ENCODE measurements at places on chromosomes 1 and 21. TPM values are rescaled to one million over a fixed set of nuclear protein-coding genes. Genes with fewer than 3 reads are reported as not detected.

DNA sequence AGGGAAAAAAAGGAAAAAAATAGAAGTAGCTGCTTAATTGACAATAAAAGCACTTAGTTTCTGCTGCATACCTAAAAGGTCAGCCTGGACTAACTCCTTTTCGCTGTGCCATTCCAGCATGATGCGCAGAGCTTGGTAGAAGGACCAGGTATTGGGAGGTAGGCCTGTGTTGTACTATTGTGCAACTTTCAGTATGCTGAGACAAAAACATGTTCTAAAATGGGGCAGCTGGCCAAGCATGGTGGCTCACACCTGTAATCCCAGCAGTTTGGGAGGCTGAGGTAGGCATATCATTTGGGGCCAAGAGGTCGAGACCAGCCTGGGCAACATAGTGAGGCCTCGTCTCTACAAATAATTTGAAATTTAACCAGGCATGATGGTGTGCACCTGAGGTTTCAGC lies 15.0 kb upstream of the SCCPDH start:
- H3K27ac ChIP-seq: no peak overlapping the region
- no peaks in the 10 kb centered on the region for H3K4me1 ChIP-seq
- no peaks in the 10 kb centered on the region for H3K36me3 ChIP-seq
- H3K27me3 ChIP-seq: peaks cover 2% of the 10 kb centered on the region
- no peak for DNase-seq

ADAMTS5 gene
- 2.8 TPM for polyA plus RNA-seq

DNA sequence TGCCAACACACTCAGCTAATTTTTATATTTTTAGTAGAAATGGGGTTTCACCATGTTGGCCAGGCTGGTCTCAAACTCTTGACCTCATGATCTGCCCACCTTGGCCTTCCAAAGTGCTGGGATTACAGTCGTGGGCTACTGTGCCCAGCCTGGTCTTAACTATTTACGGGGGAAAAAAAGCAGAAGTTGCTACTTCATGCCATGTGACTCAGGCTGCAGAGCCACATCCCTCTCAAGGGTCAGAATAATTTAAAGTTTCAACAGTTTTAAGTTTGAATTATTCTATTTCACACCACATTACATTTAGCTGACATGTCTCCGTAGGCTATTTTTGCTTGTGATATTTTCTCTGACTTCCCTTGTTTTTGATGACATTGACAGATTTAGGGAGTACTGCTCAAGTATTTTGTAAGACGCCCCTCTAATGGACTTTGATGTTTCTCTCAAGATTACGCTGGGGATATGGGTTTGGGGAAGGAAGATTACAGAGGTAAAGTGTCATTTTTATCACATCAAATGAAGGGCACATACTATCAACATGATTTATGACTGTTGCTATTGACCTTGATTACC lies 14.6 kb upstream of the AGBL4 start:
- DNase-seq: no peak
- no peak overlapping the region for H3K4me3 ChIP-seq
- no peaks in the 10 kb centered on the region for H3K27me3 ChIP-seq
- no peak overlapping the region for H3K27ac ChIP-seq
- no peaks in the 10 kb centered on the region for H3K36me3 ChIP-seq
- no peaks in the 10 kb centered on the region for H3K4me1 ChIP-seq

DNA sequence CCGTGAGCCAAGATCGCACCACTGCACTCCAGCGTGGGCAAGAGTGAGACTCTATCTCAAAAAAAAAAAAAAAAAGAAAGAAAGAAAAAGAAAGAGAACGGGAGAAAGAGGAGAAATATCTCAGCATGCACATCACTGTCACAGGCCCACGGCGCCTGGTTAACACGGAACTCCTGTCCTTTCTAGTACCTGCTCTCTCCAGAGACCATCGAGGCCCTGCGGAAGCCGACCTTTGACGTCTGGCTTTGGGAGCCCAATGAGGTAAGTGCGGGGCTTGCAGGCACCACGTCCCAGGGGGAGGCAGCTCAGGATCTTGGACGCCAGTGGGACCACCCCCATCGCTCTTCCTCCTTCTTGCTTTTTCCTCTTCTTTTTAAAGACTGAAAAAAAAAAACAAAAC lies 100.4 kb downstream of the PDE9A start:
- no peak overlapping the region for H3K4me3 ChIP-seq
- no peaks in the 10 kb centered on the region for H3K36me3 ChIP-seq

GRCh38 chr1:214330715-214331114 lies 49.8 kb downstream of the SMYD2 start:
- H3K36me3 ChIP-seq: peaks cover 7% of the 10 kb centered on the region
- no peak overlapping the region for H3K4me3 ChIP-seq
- no peak for DNase-seq
- peaks cover 4% of the 10 kb centered on the region for H3K4me1 ChIP-seq

DNA sequence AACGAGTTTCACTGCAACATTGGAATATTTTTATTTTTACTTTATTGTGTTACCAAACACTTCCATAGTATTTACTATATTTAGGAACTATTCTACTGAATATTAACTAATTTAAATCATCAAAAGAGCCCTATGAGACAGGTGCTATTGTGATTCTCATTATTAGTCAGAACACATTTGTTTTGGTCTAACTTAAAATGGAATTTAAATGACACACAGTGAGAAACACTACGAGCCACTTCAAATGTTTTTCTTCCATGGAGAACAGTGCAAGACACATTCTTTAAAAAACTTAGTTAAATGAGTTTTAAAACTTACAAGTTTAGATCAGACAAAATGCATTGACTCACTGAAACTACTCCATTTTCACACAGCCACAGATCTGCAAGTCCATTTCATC lies 6.6 kb upstream of the TRAF3IP3 start:
- H3K27me3 ChIP-seq: no peaks in the 10 kb centered on the region
- no peak overlapping the region for H3K4me3 ChIP-seq
- no peaks in the 10 kb centered on the region for H3K4me1 ChIP-seq

UBE2Q1 gene
- polyA plus RNA-seq: 18.1 TPM

DNA sequence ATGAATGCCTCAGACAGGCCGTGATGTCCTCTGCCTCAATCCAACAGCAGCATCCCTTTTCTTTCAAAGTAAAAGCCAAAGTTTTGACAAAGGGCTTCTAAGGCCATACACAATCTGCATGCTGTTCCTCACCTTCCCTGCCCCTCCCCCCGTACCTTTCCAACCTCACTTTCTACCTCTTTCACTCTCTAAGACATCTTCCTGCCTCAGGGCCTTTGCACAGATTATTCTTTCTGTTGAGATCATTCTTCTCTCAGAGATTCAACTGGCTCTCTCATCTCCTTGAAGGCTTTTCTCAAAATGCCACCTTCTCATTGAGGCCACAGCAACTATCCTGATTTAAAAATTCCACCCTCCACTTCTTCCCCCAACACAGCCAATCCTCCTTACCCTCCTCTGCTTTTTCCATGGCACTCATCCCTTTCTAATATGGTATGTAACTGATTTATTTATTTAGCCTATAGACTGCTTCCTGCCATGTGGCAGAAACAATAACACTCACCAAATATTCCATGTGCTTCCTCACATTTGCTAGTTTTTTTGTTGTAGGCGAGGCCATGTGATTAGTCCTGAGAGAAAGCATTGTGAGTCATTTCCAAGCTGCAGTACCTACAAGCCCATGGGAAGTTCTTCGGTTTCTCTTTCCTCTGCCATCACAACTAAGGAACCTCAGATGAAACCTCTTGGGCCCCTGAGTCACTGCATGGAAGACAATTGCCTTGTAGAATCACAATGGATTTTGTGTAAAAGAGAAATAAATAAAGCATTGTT lies 58.7 kb upstream of the GADD45A start:
- no peaks in the 10 kb centered on the region for H3K27me3 ChIP-seq
- H3K4me3 ChIP-seq: no peak overlapping the region
- no peak overlapping the region for H3K27ac ChIP-seq

- no peaks in the 10 kb centered on the region for H3K36me3 ChIP-seq
- H3K4me1 ChIP-seq: no peaks in the 10 kb centered on the region
- H3K27me3 ChIP-seq: no peaks in the 10 kb centered on the region
- H3K27ac ChIP-seq: no peak overlapping the region
- no peak overlapping the region for H3K4me3 ChIP-seq
- no peak for DNase-seq
These were observed 45.0 kb downstream of the DISP3 start for GRCh38 chr1:11523746-11524464.

DNA sequence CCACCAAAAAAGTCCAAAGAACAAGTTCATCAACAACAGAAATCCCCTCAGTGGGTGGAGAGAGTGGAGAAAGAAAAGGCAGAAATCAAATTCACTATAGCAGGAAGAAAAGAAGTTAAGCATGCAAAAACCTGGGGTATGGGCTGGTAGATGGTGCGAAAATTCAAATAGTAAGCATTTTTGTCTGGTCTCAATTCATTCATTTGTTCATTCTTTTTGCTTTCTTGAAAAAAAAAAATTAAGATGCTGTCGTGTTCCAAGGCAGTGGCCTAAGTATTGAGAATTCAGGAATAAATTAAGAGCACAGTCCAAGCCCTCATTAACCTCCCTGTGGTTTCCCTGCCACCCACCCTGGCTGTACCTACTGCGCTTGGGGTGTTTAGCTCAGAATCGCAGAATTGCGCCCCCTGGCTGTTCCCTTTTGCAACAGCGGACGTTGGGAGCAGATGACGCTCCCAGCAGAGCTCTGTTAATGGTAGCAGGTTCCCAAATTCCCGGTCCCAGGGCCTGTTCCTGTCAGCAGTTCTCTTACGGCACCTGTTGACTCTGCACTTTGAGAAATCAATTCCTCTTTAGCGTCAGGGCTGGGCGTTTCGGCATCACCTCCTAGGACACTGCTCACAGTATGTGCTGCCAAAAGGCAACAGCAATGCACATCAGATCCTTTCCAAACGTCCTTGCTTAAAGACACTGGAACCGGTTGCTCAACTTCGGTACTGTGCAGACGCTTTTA lies 34.0 kb upstream of the SSX2IP start:
- DNase-seq: no peak
- H3K4me1 ChIP-seq: peaks cover 12% of the 10 kb centered on the region
- H3K36me3 ChIP-seq: no peaks in the 10 kb centered on the region
- H3K27me3 ChIP-seq: no peaks in the 10 kb centered on the region

GIPC2 gene
- 0.35 TPM for polyA plus RNA-seq

GBP5 gene
- not detected for polyA plus RNA-seq

GRCh38 chr1:184187097-184187496 lies 135.6 kb downstream of the TSEN15 start:
- H3K27ac ChIP-seq: no peak overlapping the region
- no peak overlapping the region for H3K4me3 ChIP-seq
- H3K36me3 ChIP-seq: no peaks in the 10 kb centered on the region
- H3K27me3 ChIP-seq: no peaks in the 10 kb centered on the region
- no peak for DNase-seq
- peaks cover 8% of the 10 kb centered on the region for H3K4me1 ChIP-seq
